ENCODE measurements at places on chromosomes 4 and X. TPM values are rescaled to one million over a fixed set of nuclear protein-coding genes. Genes with fewer than 3 reads are reported as not detected.

GRCh38 chr4:124133753-124134152 lies 578.8 kb downstream of the ANKRD50 start:
- no peak for DNase-seq
- H3K4me1 ChIP-seq, result peaks cover 4% of the 10 kb centered on the region
- H3K27ac ChIP-seq, result no peak overlapping the region
- no peaks in the 10 kb centered on the region for H3K27me3 ChIP-seq
- H3K4me3 ChIP-seq, result no peak overlapping the region
- H3K36me3 ChIP-seq, result peaks cover 13% of the 10 kb centered on the region

DNA sequence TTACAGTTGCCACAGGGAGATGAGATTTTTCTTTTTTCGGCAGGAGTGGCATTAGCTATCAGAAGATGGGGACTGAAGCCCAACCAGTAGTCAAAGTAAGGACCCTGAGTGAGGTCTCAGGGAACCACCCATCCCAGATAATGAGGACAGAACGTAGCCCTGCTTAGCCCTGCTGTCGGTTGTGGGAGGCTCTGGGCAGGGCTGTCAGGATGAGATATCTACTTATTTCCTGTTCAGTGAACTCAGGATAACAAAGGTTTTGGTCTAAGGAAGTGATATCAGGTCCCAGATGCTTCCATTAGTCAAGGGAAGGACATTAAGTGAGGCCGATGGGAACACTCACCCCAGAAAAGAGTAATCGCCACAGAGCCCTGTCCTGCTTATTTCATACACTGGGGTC lies 2.3 kb downstream of the MAGEB16 start:
- H3K4me3 ChIP-seq, result no peak overlapping the region
- H3K27ac ChIP-seq, result no peak overlapping the region
- H3K36me3 ChIP-seq, result no peaks in the 10 kb centered on the region
- H3K4me1 ChIP-seq, result no peaks in the 10 kb centered on the region
- no peak for DNase-seq

GPRASP3 gene
- 2.5 TPM for total RNA-seq

CT45A10 gene
- not detected for total RNA-seq

RAB33A gene
- total RNA-seq, result 16.7 TPM

L1CAM gene
- total RNA-seq, result 2.9 TPM

PLXNB3 gene
- 36.3 TPM for total RNA-seq

ZNF141 gene
- total RNA-seq, result 7.9 TPM

ADGRL3 gene
- total RNA-seq, result 19.6 TPM
